BJ (cell line): ENCODE measurements at places on chromosomes 12 and 14. TPM values are rescaled to one million over a fixed set of nuclear protein-coding genes. Genes with fewer than 3 reads are reported as not detected.

- DNase-seq = peak; percentile 81
These were observed 50.8 kb downstream of the PPP2R5E start for GRCh38 chr14:63492391-63492790.

GRCh38 chr12:71749666-71750065, 5.0 kb upstream of the RAB21 start:
- no peak for DNase-seq

DNA sequence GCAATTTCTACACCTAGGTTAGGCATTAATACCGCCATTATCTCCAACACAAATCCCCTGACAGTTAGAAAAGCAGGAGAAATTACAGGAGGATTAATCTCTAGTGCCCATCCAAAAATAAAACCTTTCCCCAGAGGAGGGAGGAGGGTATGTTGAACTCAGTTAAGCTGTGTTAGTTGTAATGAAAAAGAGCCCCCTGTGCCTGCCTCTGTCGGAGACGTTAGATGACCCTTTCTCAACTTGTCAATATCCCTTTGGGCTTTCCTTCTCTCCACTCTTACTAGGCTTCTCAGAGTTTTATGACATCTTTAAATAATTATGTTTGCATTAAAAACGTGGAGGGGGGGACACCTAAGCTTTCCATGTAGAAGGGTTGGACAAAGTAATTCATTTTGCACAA, 278.2 kb downstream of the PDZRN4 start:
- no peak for DNase-seq

- no peak for DNase-seq
These were observed 361.9 kb downstream of the VRK1 start for GRCh38 chr14:97159124-97159523.

GRCh38 chr12:13230500-13230899, 34.0 kb downstream of the EMP1 start:
- DNase-seq = no peak

- no peak for DNase-seq
These were observed 12.1 kb downstream of the CRADD start for GRCh38 chr12:93689076-93689834.

DNA sequence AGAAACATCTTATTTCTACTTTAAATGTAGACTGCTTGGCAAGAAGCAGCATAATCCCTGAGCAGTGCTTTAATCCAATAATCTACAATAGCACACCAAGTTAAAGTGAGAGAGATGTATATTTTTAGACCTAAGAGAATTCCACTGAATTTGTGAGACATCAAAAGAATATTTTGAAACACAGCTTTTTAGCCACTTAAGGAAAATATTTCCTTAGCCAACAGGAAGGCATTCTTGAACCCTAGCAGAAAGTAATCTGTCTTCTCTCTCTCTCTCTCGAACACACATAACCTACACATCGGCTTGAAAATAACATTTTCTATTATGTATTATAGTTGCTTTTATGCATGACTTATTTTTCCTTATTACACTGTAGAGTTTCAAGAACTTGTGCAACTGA, 34.0 kb downstream of the KITLG start:
- DNase-seq = no peak

DNA sequence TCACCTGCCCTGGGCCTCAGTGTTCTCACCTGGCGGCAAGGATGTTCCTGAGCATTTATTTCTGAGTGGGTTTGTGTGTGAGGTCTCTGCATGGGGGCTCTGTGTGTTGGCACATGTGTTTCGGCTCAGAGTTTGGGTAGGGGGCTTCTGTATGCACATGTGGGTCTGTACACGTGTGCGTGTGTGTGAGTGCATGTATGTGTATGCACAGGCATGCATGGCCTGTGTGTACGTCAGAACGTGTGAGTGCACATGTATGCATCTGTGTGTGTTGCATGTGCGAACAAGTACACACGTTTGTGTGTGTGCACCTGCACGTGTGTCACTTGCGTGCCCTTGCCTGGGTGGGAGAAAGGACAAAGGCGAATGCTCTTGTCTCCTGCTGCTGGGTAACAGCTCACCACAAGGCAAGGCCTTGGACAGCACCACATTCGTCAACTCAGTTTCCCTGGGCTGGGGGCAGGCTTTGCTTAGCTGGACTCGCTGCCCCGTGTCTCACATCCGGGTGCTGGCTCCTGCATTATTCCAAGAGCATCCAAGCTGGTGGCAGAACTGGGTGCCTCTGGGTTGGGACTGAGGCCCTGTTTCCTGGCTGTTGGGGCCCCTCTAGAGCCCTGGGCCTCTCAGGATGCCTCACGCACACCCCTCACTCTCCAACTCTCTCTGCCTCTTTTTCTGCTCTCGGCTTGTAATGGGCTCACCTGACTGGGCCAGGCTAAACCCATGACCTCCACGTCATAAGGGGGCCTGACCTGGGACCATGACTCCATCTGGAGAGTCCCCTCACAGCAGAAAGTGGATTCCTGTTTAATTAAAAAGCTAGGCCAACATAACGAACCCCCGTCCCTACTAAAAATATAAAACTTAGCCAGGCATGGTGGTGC, 153.6 kb upstream of the C14orf180 start:
- DNase-seq = no peak

DNA sequence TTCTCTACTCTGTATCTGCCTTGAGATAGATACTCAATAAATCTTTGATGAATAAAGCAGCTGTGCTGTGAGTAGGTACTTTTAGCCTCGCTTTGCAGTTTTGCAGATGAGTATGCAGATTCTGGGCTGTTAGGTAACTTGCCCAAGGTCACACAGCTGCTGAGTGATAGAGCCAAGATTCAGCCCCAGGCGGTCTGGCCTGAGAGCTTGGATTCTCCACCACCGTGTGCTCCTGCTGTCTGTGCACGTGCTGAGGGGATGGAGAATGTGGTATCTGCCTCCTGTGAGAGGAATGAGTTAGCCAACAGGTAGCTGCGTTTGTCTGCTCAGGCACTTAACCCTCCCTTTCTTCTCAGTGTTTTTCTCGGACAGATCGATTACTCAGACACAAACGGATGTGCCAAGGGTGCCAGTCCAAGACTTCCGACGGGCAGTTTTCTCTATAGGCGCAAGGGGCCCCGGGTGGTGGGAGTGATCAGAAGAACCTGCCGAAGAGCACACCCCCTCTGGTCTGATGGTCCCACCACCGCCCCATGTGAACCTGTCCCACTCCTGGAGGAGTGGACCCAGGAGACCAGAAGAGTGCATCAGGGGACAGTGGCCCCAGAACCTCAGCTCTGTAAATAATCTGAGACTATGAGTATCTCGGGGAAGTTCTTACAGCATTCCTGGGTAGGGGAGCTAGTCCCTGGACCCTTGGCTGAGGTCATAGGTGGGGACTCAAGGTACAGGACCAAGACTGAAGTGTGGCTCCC, 6.6 kb upstream of the CSAD start:
- no peak for DNase-seq

- DNase-seq = peak; percentile 52
These were observed 14.3 kb downstream of the FAM181A start for GRCh38 chr14:93941293-93941910.

GRCh38 chr12:57473392-57473791, 6.3 kb downstream of the ARHGAP9 start:
- DNase-seq = no peak

LMO3 gene
- polyA plus RNA-seq = not detected in 2 replicates

WDHD1 gene
- 2.6 and 5.4 TPM in 2 replicates for polyA plus RNA-seq

CELA1 gene
- not detected in 2 replicates for polyA plus RNA-seq

PSEN1 gene
- polyA plus RNA-seq = 15.8 and 23.0 TPM in 2 replicates

NFATC4 gene
- 95.8 and 151 TPM in 2 replicates for polyA plus RNA-seq

ARHGAP9 gene
- polyA plus RNA-seq = 0.98 and 1.0 TPM in 2 replicates

TSPAN19 gene
- not detected in 2 replicates for polyA plus RNA-seq
